ENCODE measurements at places on chromosomes 7 and 10.

- no peak for DNase-seq
Observed at GRCh38 chr10:99612167-99612831, 7.9 kb downstream of the SLC25A28 start.

GRCh38 chr7:104482362-104483037 lies 154.1 kb downstream of the LHFPL3 start:
- no peak for DNase-seq

DNA sequence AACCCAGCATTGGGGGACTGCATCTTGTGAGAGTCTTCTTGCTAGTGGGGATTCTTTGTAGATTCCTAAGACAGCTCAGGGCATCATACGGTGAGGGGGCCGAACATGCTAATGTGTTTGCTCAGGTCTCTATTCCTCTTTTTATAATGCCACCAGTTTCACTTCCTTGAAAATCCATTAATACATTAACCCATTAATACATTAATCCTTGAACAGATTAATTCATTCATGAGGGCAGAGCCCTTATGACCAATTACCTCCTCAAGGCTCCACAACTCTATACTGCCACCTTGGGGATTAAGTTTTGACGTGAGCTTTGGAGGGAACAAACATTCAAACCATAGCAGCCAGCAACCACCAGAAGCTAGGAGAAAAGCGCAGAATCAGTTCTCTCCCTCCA lies 67.2 kb upstream of the POT1 start:
- DNase-seq, result no peak

GRCh38 chr7:65037740-65038688 lies 31.5 kb upstream of the ERV3-1 start:
- peak; percentile 92 for DNase-seq

GRCh38 chr7:92231-92674 lies 100.1 kb upstream of the FAM20C start:
- no peak for DNase-seq

- no peak for DNase-seq
Observed at GRCh38 chr7:77877791-77878190, 79.2 kb downstream of the PHTF2 start.

DNA sequence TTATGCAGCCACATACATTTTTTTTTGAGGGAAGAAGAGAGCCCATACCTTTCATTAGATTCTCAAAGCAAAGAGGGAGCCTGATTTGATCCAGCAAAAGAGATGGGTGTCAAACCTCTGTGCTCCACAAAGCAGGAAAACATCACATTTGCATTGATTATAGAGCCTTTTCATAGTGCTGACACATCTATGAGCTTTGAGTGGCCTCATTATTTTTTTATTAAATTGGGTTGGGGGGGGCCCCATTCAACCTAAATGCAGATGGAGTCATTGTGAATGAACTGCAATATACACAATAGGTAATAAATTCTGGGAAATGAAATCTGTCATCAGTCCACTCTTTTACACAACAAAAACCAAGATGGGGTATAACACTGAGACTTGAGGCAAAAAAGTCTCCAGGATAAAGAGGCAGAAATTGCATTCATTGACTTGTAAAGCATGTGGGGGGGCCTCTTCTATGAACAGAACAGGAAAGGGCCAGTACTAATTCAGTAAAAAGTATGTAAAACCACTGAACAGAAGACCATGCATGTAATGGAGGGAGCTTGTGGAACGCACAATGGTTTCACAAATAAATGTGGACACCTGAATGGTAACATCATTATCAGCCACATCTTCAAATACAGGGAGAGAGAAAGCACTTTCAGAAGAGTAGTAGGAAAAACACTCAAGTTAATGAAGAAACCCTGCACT lies 17.7 kb upstream of the ASB4 start:
- DNase-seq, result no peak

DNA sequence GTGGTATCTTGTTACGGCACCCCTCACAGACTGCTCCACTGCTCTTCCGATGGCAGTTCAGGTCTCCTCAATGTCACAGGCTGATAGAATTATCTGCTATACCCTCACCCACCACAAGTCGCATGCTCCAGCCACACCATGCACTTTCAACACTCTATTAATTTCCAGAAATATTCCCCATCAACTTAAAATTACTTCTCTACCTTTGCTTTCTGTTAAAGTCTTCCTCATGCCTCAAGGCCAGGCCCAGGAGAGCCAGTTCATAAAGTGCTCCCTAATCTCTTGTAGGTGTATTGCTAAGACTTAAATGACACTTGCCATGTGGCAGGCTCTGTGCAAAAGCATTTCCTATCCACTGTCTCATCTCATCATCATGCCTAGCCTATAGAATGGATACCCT lies 105.9 kb upstream of the ARID5B start:
- no peak for DNase-seq

- no peak for DNase-seq
Observed at GRCh38 chr10:117662126-117662525, 119.6 kb downstream of the EMX2 start.

DNA sequence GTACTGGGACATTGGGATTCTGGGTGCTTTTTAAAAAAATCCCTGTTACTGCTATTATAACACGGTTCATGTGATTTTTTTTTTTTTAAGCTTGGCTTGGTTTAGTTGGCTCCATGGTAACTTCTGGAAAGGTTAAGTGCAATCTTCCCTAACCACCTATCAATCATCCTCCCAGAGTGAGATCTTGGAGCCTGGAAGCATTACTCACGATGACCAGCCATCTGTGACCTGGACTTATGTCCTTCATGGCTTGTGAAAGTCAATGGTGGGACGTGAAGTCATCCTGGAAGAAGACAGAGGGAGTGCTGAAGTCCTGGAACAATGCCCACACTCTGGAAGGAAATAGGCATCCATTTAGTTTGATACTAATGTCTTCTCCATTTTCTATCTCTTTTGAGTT lies 135.5 kb upstream of the FRMD4A start:
- DNase-seq, result no peak

GRCh38 chr7:1646957-1647891 lies 22.9 kb upstream of the ELFN1 start:
- no peak for DNase-seq

GRCh38 chr10:74955796-74956195 lies 129.4 kb downstream of the KAT6B start:
- DNase-seq, result no peak

GRCh38 chr10:44010873-44011602 lies 362.4 kb upstream of the ZNF32 start:
- DNase-seq, result peak; percentile 30

DNA sequence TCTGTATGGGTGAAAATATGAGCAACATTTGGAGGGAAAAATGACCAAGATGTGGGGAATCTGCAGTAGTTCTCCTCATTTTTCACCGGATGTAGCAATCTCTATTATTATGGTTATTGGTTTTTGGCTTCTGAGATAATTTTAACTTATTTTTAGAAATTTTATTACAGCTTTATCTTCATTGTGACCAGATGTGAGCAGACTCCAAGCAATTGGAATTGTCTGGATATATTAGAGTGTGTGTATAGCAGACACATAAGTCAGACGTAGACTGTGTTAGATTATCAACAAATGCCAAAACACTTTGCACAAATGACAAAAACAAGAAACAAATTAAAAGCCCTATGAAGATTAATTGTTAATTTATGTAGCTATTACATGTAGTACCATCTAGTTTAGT lies 249.1 kb downstream of the DNAJB9 start:
- no peak for DNase-seq

DNA sequence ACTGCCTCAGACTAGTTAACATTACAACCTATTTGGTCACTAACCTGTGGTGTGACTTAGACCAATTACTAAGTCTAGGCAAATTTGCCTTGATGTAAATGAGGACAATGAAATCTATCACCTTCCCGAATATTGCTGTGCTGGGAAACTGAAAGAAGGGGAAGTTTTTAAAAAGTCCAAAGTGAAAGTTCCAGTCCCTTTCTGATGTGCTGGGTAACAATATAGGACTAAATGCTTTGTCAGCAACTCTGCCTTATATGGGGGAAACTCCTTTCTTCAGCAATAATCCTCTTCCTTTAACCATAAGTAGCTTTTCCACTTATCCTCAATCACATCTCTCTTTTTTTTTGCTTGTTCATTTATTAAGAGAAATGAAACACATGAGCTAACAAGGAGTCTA lies 3.9 kb downstream of the PIK3AP1 start:
- DNase-seq, result no peak

- no peak for DNase-seq
Observed at GRCh38 chr7:6430271-6430940, 17.3 kb downstream of the DAGLB start.

DNA sequence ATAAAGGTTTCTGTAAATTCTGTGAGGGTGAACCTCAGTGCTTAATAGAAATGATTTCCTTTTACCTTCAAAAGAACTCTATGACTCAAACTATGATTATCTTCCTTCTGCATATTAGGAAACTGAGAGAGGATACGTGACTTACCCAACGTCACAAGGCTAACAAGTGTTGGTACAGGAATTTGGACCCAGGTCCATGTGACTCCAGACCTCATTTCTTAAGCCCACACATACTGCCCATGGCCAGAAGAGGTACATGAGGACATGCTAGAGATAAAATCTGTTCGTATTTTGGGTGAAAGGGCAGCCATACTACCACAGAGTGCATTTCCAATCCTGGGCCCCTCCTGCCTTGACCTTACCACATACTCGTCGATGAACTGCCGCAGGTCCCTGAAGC lies 61.5 kb upstream of the TM9SF3 start:
- DNase-seq, result no peak

- DNase-seq, result no peak
Observed at GRCh38 chr7:87596696-87597095, 4.0 kb downstream of the ABCB1 start.

DNA sequence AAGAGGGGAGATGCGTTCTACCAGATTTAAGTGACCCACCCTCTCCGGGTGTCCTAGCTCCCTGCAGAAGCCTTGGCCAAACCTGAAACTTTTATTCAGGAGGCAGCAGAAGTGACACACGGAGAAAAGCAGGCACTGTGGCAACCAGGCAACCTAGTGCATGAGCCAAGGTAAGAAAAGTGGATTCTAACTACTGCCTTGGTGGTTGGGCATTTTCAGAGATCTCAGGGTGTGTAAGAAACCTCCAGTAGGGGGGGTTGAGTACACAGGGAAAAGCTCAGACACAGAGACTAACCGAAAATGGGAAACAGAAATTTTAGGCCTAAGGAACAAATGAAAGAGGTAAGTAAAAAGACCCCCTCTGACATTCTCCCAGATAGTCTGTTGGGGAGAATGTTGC lies 645.7 kb downstream of the ANKRD7 start:
- no peak for DNase-seq

GRCh38 chr7:97021747-97022490 lies 2.7 kb downstream of the DLX5 start:
- no peak for DNase-seq

- no peak for DNase-seq
Observed at GRCh38 chr10:10462151-10462941, 555.3 kb upstream of the CELF2 start.

DNA sequence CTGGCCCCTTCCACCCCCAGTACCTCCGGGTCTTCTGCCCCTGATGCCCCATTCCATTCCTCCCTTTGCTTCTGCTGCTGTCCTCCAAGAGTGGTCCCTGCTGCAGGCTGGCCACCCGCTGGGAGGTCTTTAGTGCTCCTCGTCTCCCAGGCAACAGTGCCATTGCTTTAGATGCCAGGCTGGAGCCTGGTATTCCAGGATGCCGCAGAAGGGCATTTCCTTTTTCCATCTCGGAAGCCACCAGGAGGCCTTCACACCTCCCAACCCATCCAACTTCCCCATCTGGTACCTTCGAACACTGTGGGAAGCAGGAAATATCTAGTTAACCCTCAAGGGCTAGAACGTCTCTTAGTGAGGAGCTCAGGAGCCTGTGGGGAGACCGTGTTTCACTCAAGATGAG lies 92.9 kb upstream of the DUSP5 start:
- no peak for DNase-seq

GRCh38 chr10:6493521-6494441 lies 86.3 kb downstream of the PRKCQ start:
- no peak for DNase-seq

- DNase-seq, result no peak
Observed at GRCh38 chr10:75772153-75772887, 340.9 kb downstream of the LRMDA start.

GRCh38 chr7:156892081-156892800 lies 742 bp downstream of the LMBR1 start:
- DNase-seq, result peak; percentile 55

DNA sequence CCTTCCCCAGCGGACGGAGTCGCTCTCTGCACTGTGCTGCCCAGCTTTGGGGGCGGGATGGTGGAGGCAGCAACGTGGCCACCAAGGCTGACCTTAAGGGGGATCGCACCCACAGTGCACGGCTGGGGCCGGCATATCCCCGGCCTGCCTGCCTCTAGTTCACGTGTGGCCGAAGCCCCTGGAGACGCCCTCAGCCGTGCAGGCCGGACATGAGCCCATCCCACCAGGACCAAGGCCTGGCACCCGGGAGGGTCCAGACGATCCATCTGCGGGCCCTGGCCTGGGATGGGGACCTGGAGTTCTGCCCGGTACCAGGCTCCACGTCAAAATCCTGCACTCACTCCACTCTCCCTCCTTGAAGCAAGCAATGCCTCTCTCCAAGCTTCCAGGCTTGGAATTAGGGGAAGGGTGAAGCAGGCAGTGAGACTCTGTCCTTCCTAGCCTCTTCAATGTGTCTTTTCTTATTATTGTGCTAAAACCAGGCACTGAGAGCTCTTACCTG lies 520.8 kb downstream of the REEP3 start:
- DNase-seq, result no peak

DNA sequence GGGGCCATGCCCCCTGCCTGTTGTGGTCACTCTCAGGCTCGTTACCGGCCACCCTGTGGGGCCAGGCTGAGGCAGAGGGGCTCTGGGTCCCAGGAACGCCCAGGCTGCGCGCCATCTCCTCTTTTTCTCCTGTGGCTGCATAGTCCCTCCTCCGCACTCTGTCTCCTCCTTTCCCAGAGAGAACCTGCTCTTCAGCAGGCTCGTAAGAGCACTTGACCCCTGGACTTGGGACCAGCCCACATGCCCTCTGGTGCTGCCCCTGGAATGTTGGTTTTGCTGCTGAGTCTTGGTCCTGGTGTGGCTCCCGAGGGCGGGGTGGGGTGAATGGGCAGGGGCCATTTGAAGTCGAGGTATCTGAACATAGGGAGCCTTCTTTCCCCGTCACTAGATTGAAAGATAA lies 6.6 kb upstream of the BHLHA15 start:
- DNase-seq, result no peak

GRCh38 chr7:29564496-29565223 lies 1.0 kb downstream of the PRR15 start:
- no peak for DNase-seq

GRCh38 chr10:4257939-4258465 lies 473.0 kb upstream of the KLF6 start:
- no peak for DNase-seq

GRCh38 chr10:132209130-132209529 lies 22.4 kb downstream of the DPYSL4 start:
- no peak for DNase-seq

Data from T-helper 1 cell (primary cell).